ENCODE measurements at places on chromosomes 6 and 20.

GRCh38 chr6:3631877-3632276 is 119.6 kb downstream of the PXDC1 start:
- no peak for DNase-seq

DNA sequence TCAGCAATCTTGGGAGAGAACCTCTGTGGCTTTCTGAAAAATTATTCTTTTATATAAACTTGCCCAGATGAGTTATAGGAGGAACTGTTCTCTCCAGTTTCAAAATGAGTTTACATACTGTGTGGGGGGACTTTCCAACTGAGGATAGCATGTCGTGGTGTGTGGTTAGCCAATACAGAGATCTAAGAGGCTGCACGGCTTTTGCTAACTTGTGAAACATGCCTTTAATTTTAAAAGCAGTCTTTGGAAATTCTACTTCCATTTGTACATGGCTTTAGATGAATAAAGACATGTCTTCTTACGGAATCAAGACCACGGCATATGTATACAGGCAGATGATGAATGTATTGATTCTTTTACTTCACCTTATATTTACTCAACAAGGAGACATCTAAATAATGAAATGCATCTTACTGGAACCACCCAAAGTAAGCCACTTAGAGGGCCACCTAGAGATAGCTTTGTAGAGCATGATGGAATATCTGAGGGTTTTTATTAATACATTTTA is 39.8 kb downstream of the HIVEP1 start:
- no peak for DNase-seq

DNA sequence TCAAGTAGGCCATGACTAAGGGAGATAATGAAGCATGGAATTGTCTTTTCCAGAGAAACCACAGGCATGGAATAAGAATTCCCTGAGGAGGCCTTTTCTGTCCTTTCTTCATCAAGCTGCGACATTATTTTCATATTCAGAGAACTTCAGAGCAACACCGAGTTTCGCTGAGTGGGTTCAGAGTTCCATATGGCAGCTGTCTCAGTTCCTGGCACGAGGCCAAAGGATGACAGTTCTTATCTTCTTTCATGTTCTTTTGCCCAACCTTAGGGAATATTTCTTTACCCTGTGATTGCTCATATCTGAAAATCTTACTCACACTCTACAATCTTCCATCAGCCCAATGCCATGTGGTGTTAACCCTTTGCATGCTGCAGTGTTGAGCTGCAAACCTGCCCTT is 135.3 kb upstream of the BMP2 start:
- no peak for DNase-seq

DNA sequence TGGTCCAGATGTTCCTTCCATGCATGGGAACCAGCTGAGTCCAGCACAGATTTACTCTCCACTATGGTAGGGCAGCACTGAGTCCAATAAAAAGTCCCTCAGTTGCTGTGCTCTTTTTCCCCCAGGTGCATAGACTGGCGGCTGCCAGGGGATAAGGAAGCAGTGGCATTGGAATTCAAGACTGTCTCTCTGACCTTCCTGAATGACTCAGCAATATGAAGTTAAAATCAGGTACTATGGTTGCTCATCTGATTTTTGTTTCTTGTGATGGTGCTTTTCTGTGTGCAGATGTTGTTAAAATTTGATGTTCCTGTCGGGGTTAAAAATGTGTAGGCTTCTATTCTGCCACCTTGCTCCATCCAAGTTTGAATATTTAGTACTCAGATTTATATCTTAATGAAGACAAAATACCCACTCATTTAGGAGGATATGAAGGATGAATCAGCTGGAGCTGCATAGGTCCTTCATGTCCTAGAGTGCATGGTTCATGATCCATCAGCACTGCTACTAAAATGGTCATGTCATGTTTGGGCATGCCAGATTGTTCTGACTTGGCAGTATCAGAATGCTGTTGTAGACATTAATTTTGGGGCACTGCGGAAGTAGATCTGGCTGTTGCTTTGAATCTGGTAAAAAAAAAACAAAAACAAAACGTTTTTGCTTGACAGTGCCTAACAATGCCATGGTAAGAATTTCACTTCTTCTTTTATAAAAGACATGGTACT is 321.2 kb upstream of the MAP3K7 start:
- no peak for DNase-seq

- DNase-seq: no peak
Observed at GRCh38 chr6:23690453-23691049, 435.5 kb upstream of the NRSN1 start.

- no peak for DNase-seq
Observed at GRCh38 chr6:6714118-6714897, 125.8 kb downstream of the LY86 start.

GRCh38 chr6:43834528-43835155 is 64.6 kb downstream of the VEGFA start:
- DNase-seq: no peak

DNA sequence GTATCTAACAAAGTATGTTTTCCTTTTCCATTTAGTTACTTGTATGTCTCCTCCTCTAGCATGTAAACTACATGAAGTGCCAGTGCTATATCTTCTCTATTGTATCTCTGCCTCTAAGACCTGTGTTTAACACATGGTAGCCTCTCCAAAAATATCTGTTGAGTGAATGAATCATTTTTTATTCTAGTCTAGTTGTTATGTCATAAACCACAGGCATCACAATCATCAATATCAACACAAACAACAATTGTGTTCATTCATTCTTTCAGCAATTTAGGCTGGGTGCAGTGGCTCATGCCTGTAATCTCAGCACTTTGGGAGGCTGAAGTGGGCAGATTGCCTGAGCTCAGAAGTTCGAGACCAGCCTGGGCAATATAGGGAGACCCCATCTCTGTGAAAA is 111.6 kb upstream of the EYA4 start:
- no peak for DNase-seq

DNA sequence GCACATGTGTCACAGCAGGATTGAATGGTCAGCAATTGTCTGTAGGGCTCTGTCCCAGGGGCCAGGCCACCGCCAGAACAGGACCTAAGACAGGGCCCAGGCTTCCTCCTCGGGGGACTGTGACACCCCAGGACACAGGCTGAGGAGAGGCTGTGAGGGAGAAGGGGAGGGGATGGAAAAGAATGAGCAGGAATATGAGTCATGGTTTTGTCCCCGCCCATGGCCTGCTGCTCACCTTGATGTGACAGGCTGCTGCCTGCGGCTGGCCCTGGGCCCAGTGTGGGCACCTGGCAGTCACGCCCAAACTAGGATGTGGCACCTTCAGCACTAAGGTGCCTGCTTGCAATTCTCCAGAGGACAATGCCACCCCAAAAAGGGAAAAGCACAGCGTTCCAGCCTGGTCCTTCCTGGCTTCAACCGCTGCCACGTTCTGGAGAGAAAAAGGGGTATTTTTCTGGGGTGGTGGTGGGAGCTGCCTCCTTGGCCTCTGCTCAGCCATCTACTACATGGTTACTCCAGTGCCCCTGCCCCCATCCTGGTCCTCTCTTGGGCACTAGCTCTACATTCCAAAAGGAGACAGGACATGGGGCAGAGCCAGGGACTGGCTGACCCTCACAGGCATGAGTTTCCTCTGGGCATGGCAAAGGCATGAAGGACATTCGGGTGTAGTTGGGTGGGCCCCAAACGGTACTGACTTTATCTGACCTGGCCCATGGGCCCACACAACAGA is 93.4 kb downstream of the SLC22A23 start:
- DNase-seq: no peak

- no peak for DNase-seq
Observed at GRCh38 chr20:60108397-60108796, 150.2 kb downstream of the CDH26 start.

- no peak for DNase-seq
Observed at GRCh38 chr6:148984531-148985056, 237.8 kb downstream of the UST start.

GRCh38 chr6:116941727-116942126 is 64.7 kb downstream of the RFX6 start:
- DNase-seq: no peak

DNA sequence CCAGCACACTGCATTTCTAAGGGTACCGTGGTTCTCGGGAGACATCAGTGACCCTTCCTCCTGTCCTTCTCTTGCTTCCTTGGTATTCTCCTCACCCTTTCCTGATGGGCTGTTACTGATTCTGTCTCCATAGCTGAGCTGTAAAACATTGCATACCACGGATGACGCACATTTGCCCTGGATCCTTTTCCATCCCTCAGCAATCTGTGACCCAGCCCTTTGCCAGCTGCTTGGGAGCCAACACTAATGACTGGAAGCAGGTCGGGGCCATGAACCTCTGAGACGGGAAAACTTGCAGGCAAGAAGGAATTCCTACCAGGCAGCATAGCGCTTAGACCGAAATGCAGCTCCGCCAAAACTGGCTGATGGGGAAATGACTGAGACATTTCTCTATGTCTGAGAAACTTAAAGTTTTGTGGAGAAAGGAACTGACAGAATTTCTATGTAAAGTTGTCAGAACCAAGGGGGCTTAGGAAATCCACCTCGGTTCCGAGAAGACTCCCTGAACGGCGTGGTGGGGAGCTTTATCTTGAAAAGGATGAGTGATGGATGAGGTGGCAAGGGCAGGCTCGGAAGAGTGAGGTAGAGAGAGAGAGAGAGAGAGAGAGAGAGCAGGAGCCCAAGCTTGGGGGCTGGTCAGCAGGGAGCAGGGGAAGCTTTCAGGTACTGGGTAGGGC is 19.2 kb downstream of the TUBB2B start:
- no peak for DNase-seq

DNA sequence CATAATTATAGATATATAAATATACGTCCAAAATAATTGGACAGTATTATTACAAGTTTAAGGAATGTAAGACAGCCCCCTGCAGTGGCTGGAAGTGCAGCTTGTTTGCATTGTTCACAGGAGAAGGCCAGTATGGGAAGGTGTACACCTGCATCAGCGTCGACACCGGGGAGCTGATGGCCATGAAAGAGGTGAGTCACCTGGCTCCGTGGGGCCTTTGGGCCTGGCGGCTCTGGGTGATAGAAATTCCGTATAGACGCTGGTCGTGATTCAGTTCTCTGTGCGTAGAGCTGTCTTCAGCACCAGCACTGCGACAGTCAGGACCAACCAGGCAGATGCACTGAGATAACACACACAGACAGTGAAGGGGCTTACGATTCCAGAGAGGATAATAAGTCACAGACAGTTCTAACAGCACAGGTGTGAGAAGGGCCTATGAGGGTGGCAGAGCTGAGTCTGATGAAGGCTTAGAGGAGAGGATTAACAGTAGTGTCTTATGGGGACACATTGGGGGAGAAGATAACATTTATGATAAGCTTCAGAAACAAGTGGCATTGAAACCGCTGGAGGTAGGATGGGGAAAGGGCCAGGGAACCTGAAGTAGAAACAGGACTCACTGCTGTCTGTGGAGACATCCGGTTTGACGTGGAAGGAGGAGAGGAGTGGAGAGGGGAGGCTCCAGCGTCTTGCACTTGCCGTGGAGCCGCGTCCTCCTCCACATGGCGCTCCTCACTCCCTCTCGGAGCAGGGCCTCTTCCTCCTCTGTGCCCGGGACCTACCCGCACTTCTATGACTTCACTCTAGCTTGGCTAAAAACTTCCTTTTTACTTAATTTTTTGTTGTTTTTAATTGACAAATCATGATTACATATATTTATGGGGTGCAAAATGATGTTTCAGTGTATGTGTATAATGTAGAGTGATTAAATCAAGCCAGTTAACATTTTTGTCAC is 116.5 kb downstream of the MAP3K4 start:
- DNase-seq: no peak

DNA sequence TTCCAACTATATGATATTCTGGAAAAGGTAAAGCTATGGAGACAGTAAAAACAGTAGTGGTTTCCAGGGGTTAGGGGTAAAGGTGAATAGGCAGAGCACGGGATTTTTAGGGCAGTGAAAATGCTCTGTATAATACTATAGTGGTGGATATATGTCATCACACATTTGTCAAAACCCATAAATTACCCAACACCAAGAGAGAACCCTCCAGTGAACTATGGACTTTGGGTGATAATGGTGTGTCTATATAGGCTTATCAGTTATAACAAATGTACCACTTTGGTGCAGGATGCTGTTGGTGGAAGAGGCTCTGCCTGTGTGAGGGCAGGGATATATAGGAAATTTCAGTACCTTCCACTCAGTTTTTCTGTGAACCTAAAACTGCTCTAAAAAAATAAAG is 149.9 kb downstream of the GPX5 start:
- no peak for DNase-seq
